ENCODE measurements at places on chromosomes 3 and 15.

DNA sequence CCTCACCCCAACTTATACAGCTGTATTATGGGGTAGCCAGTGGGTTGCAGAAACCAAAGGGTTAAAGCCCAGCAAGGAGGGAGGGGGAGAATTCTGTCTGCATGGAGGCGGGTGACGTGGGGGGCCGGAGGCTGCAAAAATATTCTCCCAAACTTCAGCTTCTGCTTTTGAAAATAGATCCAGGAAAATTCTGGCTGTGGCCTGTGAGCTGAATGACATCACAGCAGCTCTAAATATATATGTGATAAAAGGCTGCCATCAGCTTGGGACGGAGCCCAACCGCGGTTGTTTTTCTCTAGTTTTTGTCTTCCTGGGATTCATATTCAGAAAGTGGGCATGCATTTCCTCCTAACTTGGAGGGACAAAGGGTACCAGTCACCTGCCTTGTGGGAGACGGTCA is 27.6 kb downstream of the MAPKAPK3 start:
- DNase-seq = no peak

DNA sequence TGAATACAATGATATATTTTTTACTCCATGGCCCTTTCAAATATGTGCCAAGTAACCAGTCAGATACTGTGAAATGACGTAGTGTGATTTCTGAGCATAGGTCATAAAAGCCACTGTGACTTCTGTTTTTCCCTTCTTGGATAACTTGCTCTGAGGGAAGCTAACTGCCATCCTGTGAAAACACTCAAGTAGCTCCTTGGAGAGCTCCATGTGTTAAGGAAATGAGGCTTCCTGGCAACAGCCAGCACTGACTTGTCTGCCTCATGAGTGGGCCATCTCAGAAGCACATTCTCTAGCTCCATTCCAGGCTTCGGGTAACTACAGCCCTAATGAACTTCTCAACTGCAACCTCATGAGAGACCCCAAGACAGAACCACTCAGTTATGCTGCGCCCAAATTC is 9.5 kb upstream of the CCDC80 start:
- no peak for DNase-seq

DNA sequence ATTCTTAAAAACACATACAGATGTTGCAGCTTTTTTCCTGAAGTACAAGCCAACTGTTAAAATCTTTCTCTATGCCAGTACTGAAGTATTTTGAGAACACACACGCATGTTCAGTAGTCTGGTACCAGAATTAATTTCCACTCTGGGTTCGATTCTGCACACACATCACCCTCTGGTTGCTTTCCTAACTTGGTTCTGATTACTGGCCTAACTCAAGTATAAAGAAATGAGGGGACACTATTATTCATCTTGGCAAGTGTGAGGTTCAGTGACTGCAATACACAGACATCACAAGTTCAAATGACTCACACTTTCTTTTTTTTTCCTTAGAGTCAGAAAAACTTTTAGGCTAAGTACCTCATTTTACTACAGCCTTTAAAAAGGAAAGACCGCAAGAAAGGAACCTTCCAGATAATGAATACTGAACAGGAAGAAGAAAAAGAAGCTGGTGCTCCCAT is 37.4 kb upstream of the LDHAL6B start:
- DNase-seq = no peak

DNA sequence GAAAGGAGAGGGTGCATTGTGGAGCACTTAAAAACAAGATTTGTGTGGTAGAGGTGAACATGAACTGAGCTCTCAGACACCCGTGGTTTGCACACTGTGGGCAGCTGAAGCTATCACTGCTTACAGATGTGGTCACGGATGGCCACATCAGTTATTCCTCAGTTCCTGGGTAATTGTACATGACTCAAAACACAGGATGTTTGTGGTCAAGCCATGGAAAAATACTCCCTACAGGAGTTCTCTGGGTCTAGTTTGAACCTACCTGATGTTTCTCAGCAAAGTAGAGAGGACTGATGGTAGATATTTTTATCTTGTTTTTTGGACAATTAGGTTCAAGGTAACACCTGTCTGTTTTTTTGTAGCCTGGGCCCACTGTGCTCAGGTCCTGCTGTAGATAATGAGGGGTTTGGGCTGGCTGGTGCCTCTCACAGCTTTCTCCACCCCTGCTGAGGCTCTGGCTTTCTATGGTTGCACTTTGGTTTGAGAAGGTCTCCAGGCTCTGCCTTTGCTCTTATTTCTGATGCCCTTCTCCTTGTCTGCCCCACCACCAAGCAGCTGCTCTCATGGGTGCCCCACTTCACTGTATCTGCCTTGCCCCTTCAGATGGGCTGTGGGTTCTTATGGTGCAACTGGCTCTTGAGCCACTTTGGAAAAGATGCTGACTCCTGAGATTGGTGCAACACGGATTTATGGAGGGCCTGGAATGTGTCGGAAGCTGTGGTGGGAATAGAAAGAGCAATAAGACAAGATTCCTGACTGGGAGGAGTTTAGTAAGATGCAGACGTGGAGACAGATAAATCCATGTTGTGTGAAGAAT is 40.1 kb downstream of the CDCP1 start:
- DNase-seq = no peak

DNA sequence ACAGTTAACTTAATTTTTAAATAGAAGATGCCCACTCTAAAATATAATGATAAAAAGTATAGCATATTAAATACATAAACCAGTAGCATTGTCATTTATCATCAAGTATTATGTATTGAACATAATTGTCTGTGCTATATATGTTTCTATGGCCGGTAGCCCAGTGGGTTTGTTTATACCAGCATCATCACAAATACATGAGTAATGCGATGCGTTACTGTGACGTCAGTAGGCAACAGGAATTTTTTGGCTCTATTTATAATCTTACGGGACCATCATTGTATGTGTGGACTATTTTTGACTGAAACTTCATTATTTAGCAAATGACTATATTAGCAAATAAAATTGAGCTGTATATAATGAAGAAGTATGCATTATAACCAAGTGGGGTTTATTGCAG is 82.1 kb downstream of the FLNB start:
- DNase-seq = no peak

GRCh38 chr3:174810254-174810653 is 48.9 kb upstream of the NAALADL2 start:
- DNase-seq = no peak
